ENCODE measurements at places on chromosomes 5 and 9.

DNA sequence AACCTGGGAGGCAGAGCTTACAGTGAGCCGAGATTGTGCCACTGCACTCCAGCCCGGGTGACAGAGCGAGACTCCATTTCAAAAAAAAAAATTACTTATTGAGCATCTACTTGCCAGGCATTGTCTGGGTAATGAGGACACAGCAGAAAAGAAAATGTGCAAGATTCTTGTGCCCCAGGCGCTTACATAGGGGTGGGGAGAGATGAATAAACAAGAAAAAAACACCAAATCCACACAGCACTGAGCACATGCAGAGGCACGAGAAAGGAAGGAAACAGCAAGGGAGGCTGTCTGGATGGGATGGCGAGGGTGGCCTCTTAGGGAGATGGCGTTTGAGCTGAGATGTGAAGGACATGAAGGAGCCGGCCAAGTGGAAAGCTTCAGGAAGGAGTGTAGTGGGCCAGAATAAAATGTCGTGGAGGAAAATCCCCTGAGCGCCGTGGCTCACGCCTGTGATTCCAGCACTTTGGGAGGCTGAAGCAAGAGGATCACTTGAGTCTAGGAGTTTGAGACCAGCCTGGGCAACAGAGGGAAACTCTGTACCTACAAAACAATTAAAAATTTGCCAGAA is 13.9 kb downstream of the DYNC2I2 start:
- no peak for DNase-seq

DNA sequence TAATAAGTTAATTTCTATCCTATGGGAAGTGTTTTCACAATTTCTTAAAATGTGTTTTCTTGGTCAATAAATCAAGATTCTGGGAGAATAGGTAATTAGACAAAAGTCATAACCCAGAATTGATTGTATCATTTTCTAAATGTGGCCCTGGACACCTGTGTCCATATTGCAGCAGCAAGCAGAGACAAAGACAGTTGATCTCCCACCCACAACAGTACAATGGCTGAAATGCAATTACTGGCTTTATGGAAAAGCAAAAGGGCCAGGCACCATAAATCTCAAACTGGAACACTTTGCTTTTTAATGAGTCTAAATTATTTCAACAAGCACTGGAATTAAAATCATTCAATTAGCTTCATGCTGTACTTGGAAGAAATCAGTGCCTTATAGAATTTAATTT is 157.2 kb downstream of the ESM1 start:
- DNase-seq, result no peak

DNA sequence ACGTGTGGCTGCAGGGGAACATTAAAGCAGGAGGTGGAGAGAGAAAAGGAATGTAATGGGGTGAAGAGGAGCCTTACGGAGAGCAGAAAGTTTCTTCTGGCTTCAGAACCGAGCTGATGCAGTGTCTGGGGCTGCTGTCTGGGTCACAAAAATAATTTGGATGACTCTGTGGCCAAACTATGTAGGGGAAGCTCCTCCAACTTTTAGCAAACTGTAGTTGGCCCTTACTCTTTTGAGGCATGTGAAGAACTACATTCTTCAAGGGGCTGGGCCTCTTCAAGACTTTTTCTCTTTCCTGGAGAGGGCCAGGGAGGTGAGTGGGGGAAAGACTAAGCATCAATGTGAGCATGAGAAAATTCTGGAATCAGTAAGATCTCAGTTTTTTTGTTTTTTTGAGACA is 31.9 kb upstream of the SPARC start:
- DNase-seq, result no peak

- no peak for DNase-seq
Observed at GRCh38 chr9:137438591-137439157, 2.5 kb downstream of the ENTPD8 start.

DNA sequence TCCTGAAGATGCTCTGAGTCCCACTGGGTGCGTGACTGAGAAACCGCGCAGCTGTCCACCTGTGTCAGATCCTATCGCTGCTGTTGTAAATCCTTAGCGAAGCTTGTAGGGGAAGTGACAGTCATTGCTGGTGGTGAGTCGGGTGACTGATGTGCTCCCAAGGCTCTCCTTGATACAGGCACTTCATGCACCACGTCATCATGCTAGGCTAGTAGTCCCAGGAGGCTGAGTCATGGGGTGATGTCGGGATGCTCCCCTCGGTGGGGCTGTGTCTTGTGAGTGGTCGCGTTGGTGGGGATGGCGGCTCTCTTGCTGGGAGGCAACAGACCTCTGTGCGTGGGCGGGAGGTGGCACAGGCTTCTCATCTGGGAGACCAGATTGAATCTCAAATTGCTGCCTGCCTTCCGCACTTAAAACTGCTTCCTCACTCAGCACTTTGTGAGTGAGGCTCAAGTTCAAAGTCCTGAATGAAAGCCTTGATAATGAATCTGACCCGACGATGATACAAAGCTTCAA is 84.7 kb downstream of the CSNK1A1 start:
- DNase-seq, result no peak

GRCh38 chr5:13865312-13865711 is 79.2 kb downstream of the DNAH5 start:
- no peak for DNase-seq

DNA sequence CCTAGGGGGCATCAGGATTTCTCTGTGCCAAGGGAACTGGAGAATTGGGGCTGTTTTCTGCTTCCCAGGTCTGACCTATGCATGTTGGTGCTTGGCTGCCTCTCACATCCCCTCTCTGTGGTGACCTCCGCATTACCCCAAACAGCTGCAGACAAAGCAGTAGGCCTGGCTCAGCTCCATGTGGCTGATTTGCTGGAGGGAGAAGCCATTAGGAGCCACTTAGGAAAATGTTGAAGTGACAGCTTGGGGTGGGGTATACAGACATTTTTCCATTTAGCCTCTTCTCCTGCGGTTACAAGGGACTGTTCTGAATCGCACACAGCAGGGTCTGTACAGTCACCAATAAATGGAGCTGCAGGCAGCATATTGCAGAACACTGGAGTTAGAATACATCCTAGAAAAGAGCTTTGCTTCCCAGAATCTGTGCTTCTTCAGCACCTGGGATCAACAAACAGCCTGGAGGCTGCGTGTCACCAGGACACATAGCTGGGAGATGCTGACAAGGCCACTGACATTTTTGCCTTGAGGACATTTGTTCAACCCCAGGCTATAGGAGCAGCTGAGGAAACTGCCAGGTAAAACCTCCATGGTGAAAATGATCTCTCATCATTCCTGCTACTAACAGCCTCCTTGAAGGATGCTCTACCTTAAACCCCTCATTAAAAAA is 335.3 kb downstream of the DIRAS2 start:
- DNase-seq, result no peak

DNA sequence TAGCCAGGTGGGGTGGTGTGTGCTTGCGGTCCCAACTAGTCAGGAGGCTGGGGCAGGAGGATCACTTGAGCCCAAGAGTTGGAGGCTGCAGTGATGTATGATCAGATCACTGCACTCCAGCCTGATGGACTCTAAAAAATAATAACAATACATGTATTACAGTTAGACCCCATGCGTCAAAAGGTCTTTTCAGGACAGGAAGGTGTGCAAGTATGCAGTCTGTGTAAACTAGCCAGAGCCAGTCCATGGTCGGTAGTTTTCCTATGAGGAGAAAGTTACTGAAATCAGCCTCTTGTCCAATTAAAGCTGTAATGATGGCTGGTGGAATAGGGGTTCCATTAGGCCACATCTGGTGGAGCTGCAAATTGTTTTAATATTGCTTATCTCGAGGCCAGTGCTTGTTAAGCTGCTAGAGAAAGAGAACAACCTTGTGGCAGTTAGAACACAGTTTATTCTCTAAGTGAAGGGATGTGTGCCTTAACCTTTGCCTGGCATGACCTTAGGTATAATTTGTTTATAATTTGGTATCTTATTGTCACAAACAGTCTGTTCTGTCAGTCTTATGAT is 1.5 kb upstream of the STOM start:
- DNase-seq, result no peak
